ENCODE measurements at places on chromosomes 6 and 20.

- no peak for DNase-seq
Measured at GRCh38 chr6:7773322-7773721, 47.4 kb downstream of the BMP6 start.

DNA sequence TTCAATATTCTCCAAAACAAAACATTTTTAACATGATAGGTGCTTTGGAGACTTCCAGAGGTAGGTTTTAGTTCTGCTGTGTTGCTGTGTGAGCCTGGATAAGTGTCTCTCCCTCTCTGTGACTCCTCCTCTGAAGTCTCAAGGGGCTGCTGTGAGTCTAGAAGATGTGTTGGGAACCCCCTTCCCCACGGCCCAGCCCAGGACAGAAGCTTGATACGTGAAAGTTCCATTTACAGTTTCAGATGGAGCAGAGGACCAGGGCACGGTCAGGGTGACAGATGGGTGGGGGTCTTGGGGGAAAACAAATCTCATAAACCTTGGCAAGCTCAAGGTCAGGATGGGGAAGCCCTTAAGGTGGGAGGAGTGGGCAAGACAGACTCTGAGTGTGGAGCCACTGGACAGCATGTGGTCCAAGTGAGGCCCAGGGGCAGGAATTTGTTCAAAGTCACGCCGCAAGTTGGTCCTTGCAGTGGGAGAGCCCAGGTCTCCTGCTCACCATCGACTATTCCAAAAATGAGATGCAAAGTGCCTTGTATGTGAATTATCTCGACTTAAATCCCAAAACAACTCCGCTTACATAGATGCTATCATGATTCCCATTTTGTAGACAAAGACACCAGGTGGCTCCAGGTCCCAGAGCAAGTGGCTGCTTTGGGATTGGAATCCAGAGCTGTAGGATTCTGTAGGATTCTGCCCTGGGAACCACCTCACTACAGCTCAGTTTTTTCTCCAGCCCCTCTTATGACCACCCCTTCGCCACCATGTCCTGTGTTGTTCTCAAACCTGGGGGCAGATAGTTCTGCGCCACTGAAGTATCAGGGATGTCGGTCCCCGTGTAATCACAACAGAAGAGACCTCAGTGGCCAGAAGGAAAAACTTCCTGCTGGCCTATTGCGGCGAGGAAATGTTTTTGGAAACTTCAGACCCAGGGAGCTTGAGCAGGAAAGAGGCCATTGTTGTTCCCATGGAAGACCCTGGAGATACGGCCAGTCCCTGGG, 1.9 kb downstream of the TGM2 start:
- DNase-seq: no peak

GRCh38 chr20:58106143-58106750, 122.2 kb downstream of the ANKRD60 start:
- no peak for DNase-seq

DNA sequence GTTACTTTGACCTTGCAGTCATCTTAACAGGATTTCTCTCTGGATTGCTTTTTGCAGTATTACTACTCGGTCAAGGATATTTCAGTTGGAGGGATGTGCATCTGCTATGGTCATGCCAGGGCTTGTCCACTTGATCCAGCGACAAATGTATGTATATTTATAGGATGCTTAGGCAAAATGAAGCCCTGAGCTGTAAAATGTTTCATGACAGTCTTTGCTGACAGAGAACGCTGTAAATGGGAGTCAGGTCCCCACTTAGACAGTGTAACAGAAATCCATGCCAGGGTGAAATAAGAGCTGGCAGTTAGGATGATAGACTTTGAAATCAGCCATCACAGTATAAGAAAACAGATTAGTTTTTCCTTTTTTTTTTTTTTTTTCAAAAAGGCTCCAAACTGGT, 264.0 kb downstream of the LAMA2 start:
- DNase-seq: no peak

DNA sequence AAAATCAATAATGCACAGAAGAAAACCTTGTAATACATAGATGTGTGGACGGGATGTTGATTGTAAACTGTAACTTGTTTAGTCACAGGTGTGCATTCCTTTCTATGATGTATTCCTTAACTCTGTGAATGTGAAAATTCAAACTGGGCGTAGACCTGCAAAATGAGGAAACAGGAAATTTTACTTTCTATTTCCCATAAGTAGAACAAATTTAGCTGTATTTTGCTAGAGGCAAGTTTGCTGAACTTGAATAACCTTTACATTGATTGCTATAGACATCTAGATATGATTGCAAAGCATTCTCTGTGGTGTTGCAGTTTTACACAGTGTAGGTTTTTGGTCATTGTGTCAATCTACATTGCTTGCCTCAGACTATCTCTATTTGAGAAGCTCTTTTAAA, 368.4 kb upstream of the MAN1A1 start:
- DNase-seq: no peak

- DNase-seq: no peak
Measured at GRCh38 chr20:10077886-10078285, 43.1 kb downstream of the ANKEF1 start.

GRCh38 chr6:132730560-132730959, 16.7 kb upstream of the VNN1 start:
- no peak for DNase-seq

DNA sequence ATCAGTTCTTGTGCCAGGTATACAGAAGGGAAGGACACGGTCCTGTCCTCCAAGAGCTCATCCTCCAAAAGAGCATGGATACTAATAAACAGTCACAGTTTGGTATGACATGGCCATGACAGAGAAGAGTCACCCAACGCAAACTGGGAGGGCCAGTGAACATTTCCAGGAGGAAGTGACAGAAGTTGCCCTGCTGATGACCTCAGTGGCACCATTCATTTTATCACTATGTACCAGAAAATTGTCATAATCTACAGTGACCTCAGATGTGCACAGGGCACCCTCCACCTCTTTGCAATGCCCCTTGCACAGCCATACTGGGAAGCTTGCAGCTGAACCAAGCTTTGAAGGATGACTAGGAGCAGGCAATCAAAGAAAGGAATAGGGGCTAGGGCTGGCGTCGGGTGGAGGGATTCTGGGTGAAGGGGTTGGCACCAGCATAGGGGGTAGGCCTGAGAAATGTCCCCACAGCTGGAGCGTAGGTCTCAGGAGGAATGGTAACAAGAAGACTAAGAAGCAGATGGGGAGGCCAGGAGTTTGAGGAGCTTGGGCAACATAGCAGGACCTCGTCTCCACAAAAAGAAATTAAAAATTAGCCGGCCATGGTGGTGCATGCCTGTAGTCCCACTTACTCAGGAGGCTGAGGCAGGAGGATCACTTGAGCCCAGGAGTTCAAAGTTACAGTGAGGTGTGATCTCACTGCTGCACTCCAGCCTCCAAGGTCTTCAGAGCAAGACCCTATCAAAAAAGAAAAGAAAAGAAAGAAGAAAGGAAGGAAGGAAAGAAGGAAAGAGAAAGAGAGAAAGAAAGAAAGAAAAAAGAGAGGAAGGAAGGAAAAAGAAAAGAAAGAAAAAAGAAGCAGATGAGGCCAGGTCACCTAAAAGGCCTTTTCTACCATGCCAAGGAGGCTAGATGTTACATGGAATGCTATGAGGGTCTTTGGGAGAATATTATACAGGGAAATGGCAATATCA, 65.3 kb upstream of the SNX9 start:
- DNase-seq: no peak

GRCh38 chr6:117128052-117128451, 137.3 kb upstream of the VGLL2 start:
- DNase-seq: no peak

GRCh38 chr6:40419377-40419776, 167.8 kb downstream of the LRFN2 start:
- no peak for DNase-seq
